ENCODE measurements at places on chromosomes 5 and 9. TPM values are rescaled to one million over a fixed set of nuclear protein-coding genes. Genes with fewer than 3 reads are reported as not detected.

The PANK3 gene
- 57.6 TPM for total RNA-seq

The PCDHGA9 gene
- 0.25 TPM for total RNA-seq

The CNTLN gene
- total RNA-seq, result 1.7 TPM

The ROPN1L gene
- total RNA-seq, result 3.7 TPM

The RMRP gene
- 5,282 TPM for total RNA-seq

The EQTN gene
- total RNA-seq, result not detected

The FAM200C gene
- 1.0 TPM for total RNA-seq

The AK8 gene
- total RNA-seq, result not detected

The LRRC19 gene
- total RNA-seq, result not detected

The ITGA2 gene
- 6.5 TPM for total RNA-seq

The MLANA gene
- not detected for total RNA-seq

The MPDZ gene
- not detected for total RNA-seq

The BARX1 gene
- 0.20 TPM for total RNA-seq

The PRRX2 gene
- total RNA-seq, result 0.64 TPM

The ADAMTS12 gene
- not detected for total RNA-seq

The GM2A gene
- total RNA-seq, result 23.3 TPM

The BRD9 gene
- 66.4 TPM for total RNA-seq

The CMYA5 gene
- 0.30 TPM for total RNA-seq

All from T-helper 2 cell treated with Interferon-gamma antibody and Interleukin-4, amounts not matched to agents 100 ng/mL and 5 ng/mL, for 36 hours (primary cell).